Esophagus (tissue), 2 donors: ENCODE measurements at places on chromosomes 5 and 9. TPM values are rescaled to one million over a fixed set of nuclear protein-coding genes. Genes with fewer than 3 reads are reported as not detected.

The SPINK7 gene
- 2,280 TPM for polyA plus RNA-seq

The CCL21 gene
- 50.9 TPM for polyA plus RNA-seq

The LMBRD2 gene
- polyA plus RNA-seq, result 2.3 TPM

The PCDHGA4 gene
- polyA plus RNA-seq, result 0.11 TPM

The LCN15 gene
- not detected for polyA plus RNA-seq

The MIGA2 gene
- 36.2 TPM for polyA plus RNA-seq

The LCN1 gene
- not detected for polyA plus RNA-seq

The PCDHB12 gene
- polyA plus RNA-seq, result 0.08 TPM

The GALNT12 gene
- 19.6 TPM for polyA plus RNA-seq

The SH3RF2 gene
- polyA plus RNA-seq, result 24.9 TPM

The BRD3OS gene
- polyA plus RNA-seq, result 2.7 TPM

The PCDHGA10 gene
- polyA plus RNA-seq, result 1.1 TPM

The MARCOL gene
- polyA plus RNA-seq, result not detected

The QRFP gene
- 0.08 TPM for polyA plus RNA-seq

The HAVCR1 gene
- not detected for polyA plus RNA-seq

The CHSY3 gene
- 0.02 TPM for polyA plus RNA-seq

The OR1N2 gene
- not detected for polyA plus RNA-seq

The LECT2 gene
- not detected for polyA plus RNA-seq

The OTULINL gene
- polyA plus RNA-seq, result 1.4 TPM

The FOXI1 gene
- not detected for polyA plus RNA-seq

The MSX2 gene
- polyA plus RNA-seq, result 0.55 TPM

The NOXA1 gene
- 14.3 TPM for polyA plus RNA-seq

The ADGRV1 gene
- polyA plus RNA-seq, result 1.6 TPM

The IL33 gene
- polyA plus RNA-seq, result 5.8 TPM

The PCDHB14 gene
- 0.88 TPM for polyA plus RNA-seq

The RBM18 gene
- polyA plus RNA-seq, result 6.3 TPM

The SPATA31C1 gene
- not detected for polyA plus RNA-seq

The EGFLAM gene
- polyA plus RNA-seq, result 0.82 TPM

The PLAC8L1 gene
- polyA plus RNA-seq, result not detected

The NEUROG1 gene
- not detected for polyA plus RNA-seq

The IFNA5 gene
- 0.04 TPM for polyA plus RNA-seq

The PCDHA4 gene
- 0.05 TPM for polyA plus RNA-seq
